8988T (cell line): ENCODE measurements at places on chromosomes 16 and 17.

DNA sequence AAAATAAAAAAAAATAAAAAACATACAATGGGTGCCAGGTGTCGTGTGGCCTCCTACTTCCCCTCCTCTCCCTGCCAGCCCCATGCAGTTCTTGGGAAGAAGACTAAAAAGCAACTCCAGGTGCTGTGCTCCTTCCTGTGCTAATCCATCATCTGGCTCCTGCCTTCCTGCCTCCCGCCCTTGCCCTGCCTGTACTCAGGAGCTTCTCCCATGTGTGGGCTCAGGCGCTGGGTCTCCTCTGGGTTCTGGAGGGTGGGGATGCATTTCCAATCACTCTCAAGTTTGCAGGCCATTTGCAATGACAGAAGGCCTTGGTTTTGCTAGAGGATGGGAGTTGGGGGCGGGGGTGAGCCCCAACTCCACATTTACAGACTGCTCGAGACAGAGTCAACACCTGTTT lies 122.9 kb downstream of the SDK2 start:
- no peak for DNase-seq

DNA sequence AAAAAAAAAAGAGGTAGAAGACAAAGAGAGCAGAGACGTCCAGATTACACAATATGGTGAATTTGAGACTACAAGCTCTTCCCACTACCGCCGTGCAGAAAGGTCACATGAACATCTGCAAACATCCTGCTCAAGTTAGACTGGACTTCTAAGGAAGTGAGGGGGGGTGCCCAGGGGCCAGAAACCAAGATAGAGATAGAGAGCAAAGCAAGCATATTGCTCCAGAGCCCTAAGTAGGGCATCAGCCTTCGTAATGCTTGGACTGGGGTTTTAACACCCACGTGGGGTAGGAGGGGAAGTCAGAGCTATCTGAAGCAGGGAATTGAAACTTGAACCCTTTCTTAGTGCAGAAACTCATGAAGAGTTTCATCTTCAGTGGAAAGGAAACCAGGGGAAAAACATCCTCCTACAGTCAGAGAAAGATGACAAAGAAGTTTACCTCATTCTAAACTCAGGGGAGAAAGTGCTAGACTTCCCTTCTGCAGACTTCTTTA lies 8.7 kb downstream of the CLEC19A start:
- no peak for DNase-seq

- no peak for DNase-seq
These were observed 150.4 kb upstream of the IRX5 start for GRCh38 chr16:54780266-54780665.

DNA sequence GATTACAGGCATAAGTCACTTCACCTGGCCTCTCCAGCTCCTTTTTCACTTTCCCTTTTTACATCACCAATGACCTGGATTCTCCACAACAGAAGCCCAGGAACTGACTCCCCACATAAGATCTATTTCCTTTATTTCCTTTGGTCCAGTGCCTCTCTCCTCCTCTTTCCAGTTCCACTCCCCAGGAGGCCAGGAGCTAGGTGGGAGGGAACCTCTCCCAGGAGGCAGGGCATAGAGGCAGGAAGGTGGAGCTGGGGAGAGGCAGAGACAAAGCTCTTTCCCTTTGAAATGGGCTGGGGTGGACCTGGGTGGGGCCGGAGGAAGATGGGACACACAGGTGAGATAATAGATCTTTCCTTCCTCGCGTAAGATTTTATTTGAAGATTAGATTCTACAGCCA lies 318.3 kb upstream of the TNRC6C start:
- no peak for DNase-seq

DNA sequence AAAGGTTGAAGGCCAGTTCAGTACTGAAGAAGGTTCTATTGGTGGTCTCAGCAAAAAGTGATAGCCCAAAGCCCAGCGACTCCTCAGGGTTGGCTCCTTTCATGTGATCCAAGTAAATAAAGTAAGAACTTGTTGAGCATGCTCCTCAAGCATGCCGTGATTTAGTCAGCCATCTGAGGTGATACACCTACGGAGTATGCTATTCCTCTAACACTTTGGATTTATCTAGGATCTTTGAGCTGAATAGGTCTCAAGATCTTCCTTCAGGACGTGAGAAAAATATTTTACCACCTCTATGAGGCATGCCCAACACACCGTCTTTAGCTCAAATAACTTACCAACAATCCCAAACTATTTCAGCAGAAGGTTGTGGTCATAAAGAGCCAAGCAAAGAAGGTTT lies 153.3 kb upstream of the CORO6 start:
- no peak for DNase-seq

GRCh38 chr17:7992924-7993323 lies 9.5 kb upstream of the GUCY2D start:
- DNase-seq: no peak

DNA sequence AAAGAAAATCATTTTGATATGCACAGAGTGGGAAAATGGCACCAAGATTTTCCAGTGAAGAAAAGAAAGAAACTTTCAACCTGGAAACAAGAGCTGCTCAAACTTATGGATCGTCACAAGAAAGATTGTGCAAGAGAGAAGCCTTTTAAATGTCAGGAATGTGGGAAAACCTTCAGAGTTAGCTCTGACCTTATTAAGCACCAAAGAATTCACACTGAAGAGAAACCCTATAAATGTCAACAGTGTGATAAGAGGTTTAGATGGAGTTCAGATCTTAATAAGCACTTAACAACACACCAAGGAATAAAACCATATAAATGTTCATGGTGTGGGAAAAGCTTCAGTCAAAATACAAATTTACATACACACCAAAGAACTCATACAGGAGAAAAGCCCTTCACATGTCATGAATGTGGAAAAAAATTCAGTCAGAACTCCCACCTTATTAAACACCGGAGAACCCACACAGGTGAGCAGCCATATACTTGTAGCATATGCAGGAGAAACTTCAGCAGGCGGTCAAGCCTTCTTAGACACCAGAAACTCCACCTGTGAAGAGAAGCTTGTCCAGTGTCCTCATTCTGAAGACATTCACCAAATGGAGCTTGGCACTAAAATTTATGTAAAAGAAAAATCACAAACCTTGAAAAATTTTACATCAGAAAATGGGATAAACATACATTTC lies 12.2 kb downstream of the ZNF75A start:
- DNase-seq: no peak

GRCh38 chr17:29622337-29623282 lies at the start of gene CORO6:
CORO6 (minus strand) TSS chr17:29622912; CDS start chr17:29621421, 1,491 bp downstream.
- DNase-seq: no peak

- no peak for DNase-seq
These were observed 18.2 kb upstream of the KCNJ12 start for GRCh38 chr17:21357696-21358656.

DNA sequence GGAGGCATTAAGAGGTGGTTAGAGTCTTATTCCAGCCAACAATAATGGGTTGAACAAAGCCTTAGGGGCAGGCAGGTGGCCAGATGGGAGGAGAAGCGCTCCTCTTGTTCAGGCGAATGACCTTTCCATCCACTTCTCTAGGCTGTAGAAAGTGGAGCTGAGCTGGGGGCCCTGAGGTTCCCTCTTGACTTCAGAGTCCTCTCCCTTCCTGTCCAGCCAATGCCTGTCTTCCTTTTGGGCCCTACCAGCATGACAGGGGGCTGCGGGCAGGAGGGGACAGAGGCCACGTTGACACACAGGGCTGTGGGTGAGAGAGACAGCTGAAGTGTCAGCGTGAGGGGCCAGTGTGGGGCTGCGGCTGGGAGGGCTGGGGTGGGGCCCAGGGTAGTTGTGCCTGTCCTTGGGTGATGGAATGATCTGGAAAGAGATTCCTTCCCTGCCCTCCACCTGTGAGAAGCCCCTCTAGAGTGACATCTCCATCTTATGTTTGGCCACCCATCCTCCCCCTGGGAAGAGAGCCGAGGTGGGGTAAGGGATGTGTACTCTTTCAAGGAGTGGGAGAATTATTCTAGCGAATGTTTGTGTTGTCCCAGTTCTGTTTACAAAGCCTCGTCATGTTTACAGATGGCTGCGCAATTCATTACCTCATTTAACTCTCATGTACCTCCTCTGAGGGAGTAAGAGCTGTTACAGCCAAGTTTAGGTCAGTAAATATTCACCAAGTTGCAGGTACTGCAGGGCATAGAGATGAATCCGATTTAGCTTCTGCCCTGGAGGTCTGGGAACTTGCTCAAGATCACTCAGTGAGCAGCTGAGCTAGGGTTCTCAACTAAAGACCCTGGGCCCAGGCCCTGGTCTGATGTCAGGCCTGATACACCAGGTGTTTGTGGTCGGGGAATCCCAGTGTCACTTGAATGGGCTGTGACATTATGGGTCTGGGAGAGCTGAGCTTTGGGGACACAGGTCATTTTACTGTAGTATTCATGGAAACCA lies 3.3 kb downstream of the ERBB2 start:
- no peak for DNase-seq

DNA sequence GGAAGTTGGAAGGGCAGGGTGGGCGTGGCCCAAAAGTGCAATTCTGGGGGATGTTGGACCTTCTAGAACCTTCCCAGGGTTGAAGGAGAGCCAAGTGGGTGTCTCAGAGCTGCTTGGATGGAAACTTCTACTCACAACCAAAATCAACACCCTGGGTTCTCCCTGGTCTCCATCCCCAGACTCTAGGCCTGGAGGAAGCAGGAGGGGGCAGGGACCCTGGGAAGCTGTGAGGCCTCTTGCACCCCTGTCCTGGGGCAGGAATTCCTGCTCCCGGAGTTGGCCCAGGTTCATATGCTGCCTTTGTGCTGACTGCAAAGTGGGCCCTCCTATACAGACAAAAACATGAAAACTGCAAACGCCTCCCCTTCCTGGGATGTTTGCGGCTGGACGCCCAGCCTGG lies 25.1 kb downstream of the TRARG1 start:
- no peak for DNase-seq

GRCh38 chr16:53605831-53606400 lies 97.7 kb downstream of the RPGRIP1L start:
- DNase-seq: no peak
